Suppressor macrophage (primary cell): ENCODE measurements at places on chromosomes 6 and 20.
A peak's percentile ranks its signal among the peaks of the same experiment; 100 is the strongest.

DNA sequence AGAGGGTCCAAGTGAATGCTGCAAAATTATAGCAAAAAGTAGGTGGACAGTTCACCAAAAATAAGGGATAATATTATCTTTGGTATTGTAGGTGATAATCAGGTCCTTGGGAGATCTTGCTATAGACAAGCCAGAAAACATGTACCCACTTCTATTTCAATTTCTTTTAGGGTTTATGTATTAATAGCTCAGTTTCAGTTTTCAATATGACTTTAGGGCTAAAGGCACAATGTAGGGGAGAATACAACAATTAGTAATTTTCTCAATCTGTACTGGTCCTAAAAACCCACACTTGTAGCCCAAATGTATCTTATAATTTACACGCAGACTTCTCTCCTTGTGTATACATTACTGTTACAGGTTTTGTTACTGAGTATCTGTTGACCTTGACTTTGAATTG is 307.0 kb upstream of the ID4 start:
- DNase-seq = no peak

DNA sequence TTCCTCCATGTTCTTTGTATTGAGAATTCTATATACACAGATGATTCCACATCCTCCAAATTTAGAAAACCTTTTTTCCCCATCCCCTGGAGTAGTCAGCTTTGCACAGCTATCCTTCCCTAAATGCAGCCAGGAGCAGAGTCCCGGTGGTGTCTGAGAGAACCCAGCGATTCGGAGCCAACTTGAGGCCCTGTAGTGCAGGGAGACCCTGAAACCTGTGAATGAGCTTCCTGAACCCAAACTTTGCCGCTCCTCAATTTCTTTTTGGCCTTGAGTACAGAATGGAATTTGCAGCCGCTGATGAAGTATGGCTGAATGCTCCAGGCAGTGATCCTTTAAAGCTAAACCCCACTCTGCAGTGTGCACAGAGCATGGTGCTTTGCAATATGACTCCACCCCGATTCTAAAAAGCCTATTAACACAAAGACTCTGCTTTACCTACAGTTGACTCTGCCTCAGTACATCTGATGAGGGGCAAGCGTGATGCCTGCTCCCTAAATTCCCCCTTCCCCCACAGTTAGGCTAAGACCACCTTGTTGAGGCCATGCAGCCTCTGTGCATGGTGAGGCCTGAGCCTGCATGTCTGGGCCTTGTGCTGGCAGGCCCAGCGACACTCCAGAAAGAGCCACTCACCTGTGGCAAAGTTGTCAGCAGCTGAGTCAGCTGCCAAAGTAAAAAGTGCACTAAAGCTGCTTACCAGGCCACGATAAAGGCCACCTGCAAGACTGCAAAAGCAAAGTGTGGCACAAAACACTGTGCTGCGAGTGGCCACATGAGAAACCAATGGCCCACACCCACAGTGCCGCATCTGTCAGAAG is 82.1 kb downstream of the PLEKHG1 start:
- no peak for DNase-seq

DNA sequence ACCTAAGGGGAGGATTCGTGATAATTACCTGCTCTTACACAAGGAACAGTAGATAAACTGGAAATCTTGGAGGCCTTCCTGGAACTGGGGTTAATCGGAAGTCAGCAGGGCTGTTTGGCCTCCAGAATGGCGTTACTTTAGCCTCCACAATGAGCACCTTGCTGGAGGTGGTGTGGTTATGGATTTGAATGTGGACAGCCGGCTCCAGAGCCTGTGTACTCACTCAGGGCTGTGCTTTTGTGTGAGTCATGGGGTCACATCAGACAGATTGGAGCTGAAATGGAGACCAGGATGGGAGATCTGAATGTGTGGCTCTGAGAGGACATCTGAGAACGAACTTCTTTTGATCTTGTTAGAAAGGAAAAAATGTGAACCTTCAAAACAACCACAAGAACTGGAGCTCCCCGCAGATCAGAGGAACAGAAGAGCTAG is 30.4 kb downstream of the IGF2R start:
- DNase-seq = no peak

- DNase-seq = no peak
Observed at GRCh38 chr6:35512740-35513139, at the start of gene TULP1. Gene TULP1, minus strand, starts transcription at chr6:35512896. Its CDS starts 38 bp downstream, at chr6:35512858.

- no peak for DNase-seq
Observed at GRCh38 chr6:99563056-99563723, 5.3 kb downstream of the CCNC start.

DNA sequence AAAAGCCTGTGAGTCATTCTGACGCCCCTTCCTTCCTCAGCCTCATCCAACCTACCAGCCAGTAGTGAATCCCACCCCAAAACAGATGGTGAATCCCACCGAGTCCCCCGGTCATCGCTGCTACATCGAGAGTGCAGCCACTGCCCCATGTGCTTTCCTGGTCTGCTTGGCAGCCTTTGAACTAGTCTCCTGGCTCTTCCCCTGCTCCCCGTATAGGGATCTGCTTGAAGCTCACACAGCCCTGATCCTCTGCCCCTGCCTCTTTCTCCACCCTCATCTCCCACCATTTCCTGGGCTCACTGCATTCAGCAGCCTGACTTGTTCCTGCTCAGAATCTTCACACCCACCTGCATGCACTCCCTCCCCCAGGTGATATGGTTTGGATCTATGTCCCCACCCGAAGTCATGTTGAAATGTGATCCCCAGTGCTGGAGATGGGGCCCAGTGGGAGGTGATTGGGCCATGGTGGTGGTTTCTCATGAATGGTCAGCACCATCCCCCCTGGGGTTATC is 14.6 kb downstream of the SYNJ2 start:
- no peak for DNase-seq

- DNase-seq = no peak
Observed at GRCh38 chr20:2700913-2701620, 8.5 kb downstream of the EBF4 start.

GRCh38 chr6:149170564-149171452 is 146.7 kb upstream of the TAB2 start:
- no peak for DNase-seq

- DNase-seq = no peak
Observed at GRCh38 chr20:61821735-61822134, 243.9 kb downstream of the TAF4 start.

DNA sequence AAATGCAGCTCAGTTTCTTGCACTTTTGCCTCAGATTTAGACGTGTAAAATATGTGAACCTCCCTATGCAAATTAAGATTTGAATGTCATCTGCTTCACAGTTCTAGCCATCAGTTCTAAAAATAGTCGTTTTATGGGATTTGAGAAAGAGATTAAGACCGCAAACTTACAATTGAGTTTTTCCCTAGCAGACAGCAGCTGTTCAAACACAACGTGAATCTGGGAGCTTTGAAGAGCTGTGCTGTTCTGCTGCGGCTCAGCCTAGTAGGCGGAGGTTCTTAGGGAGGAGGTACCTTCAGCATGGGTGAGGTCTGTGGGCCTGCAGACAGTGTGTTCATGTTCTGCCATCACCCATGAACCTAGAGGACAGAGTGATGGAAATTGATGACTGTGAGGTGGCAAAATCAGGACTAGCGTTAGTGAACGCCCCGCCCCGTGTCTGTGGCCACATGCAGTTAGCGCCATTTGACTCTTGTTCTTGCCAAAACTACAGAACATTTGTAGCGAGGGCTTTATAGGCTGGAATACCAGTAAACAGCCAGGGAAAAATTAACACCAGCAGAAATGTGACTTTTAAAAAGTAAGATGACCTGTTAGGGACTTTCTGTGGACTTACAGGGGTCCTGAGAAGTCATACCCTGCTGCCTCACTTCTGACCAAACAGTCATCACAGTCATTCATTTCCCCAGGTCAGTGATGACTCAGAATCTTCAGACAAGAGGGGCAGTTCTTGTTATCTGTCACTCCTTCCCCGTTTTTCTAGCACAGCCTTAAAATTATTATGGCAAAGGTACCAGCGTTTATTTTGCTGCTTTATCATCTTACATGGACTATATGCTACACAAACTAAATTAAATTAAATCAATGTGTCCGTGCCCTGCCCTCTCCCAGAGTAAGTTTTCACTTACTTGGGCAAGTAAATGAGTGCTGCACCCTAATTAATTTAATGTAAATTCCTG is 84.3 kb upstream of the TMEM181 start:
- peak; percentile 72 for DNase-seq

DNA sequence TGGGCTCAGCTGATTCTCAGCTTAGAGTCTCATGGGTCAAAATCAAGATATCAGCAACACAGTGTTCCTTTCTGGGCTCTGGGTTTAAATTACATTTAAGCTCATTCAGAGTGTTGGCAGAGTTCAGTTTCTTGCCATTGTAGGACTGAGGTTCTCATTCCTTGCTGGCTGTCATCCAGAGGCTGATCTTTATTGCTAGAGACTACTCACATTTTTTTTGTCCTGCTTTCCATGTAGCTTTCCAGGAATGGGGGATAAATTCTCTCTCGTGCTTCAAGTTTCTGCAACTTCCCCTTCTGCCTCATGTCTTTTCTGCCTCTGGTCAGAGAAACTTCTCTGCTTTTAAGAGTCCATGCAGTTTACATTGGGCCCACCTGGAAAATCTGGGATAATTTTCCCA is 86.9 kb downstream of the RFX6 start:
- no peak for DNase-seq
